ENCODE measurements at places on chromosomes 11 and 22.
A peak's percentile ranks its signal among the peaks of the same experiment; 100 is the strongest.

DNA sequence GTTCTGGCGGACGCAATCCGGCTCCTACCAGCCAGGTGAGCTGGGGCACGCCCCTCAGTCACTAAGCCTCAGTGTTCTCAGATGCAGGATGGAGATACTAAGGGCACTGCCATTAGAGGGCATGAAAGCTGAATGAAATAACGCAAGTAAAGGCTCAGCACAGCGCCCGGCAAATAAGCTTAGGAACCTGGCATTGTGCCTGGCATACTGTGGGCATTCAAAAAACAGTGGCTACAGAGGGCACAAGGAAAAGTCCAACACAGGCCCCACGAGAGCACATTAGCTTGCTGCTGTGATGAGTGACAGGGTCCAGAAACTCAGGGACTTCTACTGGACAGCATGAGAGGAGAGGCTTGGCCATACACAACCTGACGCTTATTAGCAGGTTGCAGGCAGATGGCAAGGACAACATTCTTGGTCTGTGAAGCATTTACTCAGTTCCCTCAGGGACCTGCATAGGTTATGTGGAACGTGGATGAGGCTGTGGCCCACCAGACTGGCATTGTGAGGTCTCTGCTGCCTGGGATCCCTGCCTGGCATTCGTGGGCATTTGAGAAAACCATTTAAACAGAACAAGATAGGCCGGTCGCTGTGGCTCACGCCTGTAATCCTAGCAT lies 12.2 kb downstream of the TXN2 start:
- no peak for DNase-seq

DNA sequence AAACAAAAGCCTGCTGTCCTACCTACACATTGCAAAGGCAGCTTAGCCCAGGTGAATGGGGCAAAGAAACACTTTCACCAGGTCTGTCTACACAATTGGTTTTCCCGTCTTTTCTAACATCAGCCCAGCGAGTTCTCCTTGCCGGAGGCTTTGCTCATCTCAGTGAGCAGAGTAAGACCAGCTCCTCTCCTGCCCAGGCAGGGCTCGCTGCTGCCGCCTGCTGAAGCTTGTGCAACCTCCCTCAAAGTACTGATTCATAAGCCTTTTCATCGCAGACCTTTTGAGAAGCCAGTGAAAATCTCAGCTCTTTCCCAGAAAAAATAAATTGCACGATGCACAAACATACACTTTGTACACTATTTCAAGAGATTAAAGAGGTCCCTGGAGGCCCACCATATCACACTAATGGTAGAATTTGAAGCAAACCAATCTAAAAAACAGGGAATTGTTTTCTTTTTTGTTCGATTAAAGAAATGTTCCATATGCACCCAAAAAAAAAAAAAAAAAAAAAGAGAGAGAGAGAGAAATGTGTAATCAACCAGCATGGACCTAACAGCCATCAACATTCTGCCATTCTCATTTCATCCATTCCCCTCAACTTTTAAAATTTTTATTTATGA lies 328.1 kb upstream of the MPPED2 start:
- DNase-seq = peak; percentile 16

GRCh38 chr11:17185938-17186337 lies 21.8 kb downstream of the PIK3C2A start:
- DNase-seq = no peak

- no peak for DNase-seq
Observed at GRCh38 chr11:68650801-68651200, 33.5 kb upstream of the GAL start.

DNA sequence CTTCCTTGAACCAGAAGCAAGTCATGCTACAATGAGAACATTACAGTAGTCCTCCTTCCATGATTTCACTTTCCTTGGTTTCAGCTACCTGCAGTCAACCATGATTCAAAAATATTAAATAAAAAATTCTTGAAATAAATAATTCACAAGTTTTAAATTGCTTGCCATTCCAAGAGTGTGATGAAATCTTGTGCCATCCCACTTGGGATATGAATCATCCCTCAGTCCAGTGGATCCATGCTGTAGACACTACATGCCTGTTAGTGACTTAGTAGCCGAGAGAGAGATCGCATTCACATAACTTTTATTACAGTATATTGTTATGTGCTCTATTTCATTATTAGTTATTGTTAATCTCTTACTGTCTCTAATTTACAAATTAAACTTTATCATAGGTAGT lies 6.0 kb downstream of the HOATZ start:
- DNase-seq = no peak
